DMS79 (cell line): ENCODE measurements at places on chromosomes 5 and 9.

GRCh38 chr5:90897618-90898017 is 339.0 kb downstream of the ADGRV1 start:
- no peak for DNase-seq

GRCh38 chr9:34723141-34723540 is 13.2 kb upstream of the CCL21 start:
- no peak for DNase-seq

DNA sequence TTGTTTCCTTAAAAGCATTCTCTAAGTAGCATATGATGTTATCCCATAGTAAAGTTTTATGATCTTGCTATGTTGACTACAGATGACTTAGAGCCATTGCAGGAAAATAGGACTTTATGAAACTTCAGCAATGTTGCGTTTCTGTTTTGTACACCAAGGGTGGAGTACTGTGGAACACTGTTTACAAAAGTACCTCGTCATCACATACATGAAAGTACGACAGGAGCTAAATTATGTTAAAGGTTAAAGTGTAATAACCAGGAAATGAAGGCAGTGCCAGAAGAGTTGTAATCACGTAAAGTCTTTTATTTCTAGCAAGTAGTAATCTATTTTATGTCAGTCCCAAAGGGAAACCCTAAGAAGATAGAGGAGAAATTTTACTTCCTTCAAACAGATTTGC is 50.9 kb downstream of the C9orf85 start:
- no peak for DNase-seq

DNA sequence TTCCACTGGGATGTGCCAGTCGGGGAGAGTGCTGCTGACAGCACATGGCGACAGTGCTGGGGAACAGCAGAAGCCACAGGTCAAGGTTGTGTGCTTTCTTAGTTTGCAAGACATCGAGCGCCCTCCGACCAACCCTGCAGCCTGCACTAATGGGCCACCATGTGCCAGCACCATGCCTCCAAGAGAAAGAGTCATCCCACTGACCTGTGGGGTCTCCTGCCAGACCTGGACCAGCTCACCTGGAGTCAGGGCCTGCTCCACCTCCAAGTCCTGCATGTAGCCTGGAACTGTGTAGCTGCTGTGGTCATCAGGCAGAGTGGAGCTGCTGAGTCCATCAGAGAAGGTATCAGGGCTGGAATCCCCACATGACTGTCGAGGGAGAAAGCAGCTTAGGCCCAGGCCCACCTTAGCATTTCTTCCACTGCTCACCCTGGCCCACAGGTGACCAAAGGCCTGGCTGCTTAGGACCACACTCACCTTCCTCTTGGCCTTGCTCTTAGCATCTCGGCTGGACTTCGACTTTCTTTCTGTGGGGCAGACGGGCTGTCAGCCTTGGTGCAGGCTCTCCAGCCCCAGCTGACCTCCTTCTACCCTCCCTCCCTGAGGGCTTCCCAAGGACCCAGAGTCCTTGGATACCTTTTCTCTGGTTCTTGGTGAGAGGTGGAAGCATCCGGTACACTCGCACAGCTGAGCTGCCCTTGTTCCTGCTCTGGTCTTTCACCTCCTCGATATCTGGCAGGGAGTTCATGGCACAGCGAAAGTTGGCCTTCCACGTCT is 4.1 kb downstream of the IRF1 start:
- DNase-seq, result no peak

DNA sequence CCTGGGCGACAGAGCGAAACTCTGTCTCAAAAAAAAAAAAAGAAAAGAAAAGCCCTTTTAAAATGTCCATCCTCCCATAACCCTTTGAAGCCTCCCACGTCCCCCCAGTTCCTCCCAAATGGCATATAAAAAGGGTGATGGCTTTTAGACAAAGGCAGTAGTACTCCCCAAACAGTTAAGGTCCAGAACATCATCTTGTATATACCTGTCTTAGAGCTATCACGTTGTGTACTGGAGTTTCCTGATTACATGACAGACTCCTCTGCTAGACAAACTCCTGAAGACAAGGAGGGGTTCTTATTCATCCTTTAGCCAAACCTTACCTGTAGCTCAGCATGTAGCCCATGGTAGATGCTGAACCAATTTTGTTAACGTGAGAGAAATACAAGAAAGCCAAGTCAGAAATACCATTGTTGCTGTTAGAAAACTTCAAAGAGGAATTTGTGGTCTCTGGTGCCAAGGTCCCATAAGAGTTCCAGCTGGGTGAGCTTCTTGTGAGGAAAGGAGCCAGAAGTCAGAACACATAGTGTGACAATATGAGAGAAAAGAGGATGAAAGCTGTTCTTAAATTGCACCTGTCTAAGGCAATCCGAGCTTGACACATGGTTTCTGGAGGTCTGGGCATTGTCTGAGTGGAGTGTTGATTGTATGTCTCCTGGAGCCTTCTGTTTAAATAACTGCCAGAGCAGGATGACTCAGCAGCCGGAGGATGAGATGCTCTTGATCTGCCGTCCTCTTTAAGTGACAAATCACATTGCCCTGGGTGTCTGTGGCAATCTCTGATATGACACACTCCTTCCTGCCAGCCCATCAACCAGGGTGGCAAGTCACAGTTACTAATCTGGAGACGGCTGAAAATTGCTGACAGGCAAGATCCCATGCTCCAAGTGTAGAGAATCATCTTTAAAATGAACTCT is 69.1 kb downstream of the ARRDC3 start:
- DNase-seq, result peak; percentile 26

DNA sequence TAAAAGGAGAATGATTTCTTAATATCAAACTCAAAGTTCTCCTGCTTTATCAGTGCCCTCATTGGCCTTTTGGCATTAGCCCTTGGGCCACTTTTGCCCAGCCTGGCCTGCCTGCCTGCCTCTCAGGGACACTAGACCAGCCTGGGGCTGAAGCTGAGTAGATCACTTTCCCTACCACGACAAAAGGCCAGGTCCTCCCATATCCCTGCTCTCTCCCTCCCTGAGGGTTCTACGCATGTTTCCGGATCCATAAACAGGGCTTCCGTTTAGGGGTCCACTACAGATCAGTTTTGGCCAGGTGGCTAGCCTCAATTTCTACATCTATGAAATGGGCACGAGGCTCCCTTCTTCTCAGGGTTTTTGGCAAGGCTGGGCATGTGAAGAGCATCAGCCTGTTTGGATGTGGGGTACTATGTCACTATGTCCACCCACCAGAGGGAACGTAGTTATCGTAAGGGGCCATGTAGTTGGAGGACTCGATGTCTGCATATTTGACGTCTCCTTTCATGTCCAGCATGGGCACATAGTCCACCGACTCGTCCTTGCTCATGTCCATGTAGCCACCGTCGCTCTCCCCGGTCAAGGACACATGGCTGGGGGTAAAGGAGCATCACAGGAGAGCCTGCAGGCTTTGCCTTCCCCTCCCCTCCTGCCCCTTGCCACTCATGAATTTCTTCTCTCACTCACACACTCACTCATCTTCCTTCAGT is 34.0 kb downstream of the PDGFRB start:
- DNase-seq, result no peak

DNA sequence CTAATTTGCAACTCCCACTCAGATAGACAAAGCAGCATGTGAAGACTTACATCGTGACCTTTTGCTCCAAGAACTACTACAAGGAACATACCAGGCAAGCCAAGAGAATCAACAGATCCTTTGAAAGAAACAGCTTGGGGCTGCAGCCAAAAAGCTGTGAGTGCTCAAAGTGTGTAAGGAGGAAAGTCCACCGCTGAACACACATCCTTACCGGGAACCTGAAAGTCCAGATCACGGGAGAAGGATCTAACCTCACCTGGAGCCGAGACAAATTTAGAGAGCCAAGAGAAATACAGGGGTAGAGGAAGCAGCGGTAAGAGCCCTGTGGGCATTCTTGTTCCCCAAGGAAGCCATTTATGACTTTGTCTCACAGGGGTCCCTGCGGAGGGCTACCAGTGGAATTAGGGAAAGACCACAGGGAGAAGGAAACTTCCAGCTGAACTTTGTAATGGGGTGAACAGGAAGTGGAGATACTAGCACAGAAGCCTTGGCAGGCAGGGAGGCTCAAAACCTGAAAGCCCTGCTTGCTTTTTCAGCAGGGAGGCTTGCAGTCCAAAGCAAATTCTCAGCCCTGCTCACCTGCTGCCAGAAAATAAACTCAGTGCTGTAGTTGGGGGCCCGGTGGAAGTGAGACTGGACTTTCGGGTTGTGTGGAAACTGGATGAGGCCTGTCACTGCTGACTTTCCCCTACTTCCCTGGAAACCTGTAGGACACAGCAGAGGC is 350.2 kb downstream of the DTWD2 start:
- DNase-seq, result no peak

DNA sequence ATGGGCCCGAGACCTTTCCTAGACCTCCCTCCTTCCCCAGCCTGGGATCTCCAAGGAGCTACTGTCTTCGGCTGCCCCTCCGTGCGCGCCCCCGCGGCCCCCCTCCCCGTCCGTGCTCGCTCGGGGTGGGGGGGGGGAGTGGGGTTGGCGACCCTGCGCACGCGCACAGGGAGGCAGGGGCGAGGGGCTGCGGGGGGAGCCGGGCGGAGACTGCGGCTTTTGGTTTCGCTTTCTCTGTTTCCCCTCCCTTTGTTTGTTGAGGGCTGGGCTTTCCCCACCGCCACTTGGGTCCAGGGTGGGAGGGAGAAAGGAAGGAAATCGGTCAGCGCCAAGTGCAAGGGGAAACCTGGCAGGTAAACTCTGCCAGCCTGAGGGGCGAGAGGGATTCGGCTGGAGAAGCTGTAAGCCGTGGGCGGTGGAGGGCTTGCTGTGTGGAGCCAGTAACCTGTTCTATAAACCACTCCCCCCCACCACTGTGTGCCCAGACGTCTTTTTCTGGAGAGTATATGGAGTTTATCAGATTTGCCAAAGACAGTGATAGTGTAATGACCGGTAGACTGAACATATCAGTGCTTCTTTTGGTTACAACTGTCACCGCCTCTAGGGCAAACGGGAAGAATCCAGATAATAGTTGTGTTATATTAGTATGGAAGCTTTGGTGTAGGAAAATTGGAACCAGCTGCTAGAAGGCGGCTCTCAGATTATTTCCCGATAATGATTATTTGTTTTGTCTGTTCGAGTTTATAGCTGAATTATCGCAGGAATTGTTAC is 684 bp downstream of the DNAJA1 start:
- DNase-seq, result peak; percentile 87

GRCh38 chr9:4596165-4596922 is 65.8 kb upstream of the PLPP6 start:
- no peak for DNase-seq

DNA sequence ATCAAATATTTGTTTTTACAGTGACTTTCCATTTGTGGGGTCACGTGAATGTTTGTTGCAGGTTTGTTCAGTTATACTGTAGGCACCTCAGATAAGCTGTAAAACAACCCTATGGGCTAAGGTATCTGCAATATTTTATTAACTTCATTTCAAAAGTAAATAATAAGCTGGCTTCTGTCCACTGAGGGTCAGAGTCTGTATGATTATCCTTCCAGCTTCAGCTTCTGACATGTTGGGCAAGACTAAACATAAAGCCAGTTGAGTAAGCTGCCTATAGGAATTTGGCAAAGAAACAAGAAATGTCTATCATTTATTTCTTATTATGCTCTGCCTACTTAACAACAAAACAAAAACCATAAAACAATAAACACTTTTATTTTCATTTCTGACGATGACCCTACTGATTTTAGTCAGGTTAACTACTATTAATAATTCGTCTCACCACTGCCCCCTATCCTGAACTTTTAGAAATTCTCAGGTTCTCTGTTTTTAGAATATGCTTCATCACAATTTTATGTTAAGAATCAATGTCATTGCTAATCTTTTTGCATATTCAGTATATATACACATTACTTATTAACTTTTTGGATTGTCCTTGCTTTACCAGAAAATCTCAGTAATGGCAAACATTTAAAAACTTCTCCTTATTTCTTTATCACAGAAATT is 413.6 kb upstream of the ADAMTSL1 start:
- no peak for DNase-seq

GRCh38 chr5:170522211-170523141 is 18.7 kb downstream of the KCNIP1 start:
- peak; percentile 71 for DNase-seq

- DNase-seq, result no peak
Measured at GRCh38 chr5:72723581-72723980, 92.9 kb upstream of the TNPO1 start.

- DNase-seq, result peak; percentile 61
Measured at GRCh38 chr9:121059998-121060636, 10.0 kb upstream of the C5 start.

DNA sequence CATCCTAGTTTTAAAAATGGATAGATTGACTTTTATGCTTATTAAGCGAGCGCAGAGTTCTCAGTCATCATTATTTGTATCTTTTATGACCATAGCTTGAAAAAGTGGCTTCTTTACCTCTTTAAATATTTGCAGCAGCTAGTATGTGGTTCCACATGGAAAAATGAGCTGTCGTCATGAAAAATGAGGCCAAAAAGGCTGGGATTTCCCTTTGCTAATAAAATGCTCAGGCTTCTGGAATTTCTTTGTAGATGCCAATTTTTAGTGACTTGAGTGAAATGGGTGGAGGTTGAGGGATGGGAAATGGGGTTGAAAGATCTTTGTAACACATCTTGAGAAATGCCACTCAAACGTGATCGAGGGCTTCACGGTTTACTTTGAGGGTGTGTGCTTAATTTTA is 35.2 kb downstream of the RAI14 start:
- no peak for DNase-seq

DNA sequence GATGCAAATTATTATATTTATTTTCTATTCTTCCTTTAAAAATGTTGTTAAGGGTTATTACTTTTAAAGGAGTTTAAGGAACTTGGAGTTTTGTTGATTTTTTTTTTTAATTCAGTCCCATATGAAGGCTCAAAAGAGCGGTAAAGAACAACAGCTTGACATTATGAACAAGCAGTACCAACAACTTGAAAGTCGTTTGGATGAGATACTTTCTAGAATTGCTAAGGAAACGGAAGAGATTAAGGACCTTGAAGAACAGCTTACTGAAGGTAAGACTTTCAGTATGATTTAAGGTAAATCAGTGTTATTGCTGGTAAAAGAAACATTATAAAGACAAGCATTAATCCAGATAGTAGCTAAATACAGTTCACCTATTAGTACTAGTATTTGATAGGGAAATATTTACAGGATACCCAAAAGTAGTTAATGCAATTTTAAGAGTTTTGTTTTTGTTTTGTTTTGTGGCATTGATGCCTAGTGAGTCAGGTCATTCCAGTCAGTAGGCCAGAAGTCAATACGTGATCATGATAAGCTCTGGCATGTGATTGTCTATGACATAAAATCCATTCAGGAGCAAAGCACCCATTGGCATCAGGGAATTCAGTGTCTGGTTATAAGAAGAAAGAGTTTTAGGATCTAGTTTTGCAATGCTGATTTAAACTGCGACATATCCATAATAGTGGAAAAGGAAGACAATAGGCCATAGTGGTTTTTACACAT is 49.2 kb downstream of the CNTRL start:
- DNase-seq, result no peak

GRCh38 chr5:9151684-9152427 is 394.0 kb downstream of the SEMA5A start:
- no peak for DNase-seq

DNA sequence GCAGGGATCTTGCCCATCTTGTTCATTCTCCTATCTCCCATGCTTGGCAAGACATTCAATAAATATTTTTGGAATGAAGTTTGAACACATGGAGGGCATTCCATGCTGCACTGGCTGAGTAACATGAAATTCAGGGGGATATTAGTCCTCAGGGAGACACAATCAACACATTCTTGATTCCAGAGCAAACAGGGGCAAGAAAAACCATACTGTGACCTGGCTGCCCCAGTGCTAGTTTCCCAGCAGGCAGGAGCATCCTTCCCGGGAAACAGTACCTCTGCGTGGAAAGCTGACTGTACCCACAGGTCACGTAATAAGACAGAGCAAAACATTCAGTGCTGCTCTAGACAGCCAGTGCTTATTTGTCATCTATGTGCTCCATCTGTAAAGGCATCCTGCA is 66.3 kb upstream of the SPOCK1 start:
- no peak for DNase-seq
